Ammon's horn (tissue), 1 donor: ENCODE measurements at places on chromosomes 13 and 19.

DNA sequence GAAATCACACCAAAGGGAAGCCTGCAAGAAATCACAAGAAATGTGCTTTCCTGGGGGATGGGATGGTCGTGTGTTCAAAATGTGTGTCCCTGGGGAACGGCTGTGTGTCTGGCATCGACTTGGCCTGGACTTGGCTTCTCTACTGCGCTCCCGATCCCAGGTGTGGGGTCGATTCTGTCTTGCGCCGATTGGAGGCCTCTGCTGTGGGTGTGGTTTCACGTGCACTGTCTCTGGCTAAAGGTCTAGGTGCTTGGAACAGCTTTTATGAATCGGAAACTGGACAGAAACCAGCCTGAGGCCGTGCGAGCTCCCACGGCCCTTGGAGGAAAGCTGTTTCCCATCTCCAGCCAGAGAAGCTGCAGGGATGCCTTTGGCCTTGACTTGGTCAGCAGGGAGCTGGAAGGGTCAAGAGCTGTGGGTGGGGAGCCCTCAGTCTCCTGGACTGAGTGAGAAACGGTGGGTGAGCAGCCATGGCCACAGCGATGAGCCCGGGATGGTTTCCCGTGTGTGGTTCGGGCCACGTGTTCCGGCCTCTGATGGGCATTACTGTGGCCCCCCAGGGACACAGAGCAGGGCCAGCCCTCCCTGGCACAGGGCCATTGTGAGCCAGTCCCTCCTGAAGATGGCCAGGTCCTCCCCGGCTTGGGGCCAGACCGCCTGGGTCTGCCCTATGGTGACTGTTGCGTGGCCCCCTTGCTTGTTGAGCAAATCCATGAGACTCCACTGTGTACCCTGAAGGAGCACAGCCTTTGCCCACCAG lies 29.7 kb downstream of the MCF2L start:
- DNase-seq, result no peak

GRCh38 chr13:83620530-83621220 lies 261.6 kb downstream of the SLITRK1 start:
- DNase-seq, result no peak

- no peak for DNase-seq
Observed at GRCh38 chr13:95471960-95472359, 80.6 kb upstream of the CLDN10 start.

- DNase-seq, result no peak
Observed at GRCh38 chr19:2132731-2133490, 18.5 kb downstream of the AP3D1 start.

GRCh38 chr19:11247391-11247790 lies 8.0 kb downstream of the ANGPTL8 start:
- no peak for DNase-seq

GRCh38 chr19:46144756-46145155 lies 3.3 kb upstream of the IGFL2 start:
- no peak for DNase-seq

GRCh38 chr19:7923295-7924191 lies 2.4 kb downstream of the CTXN1 start:
- peak; percentile 51 for DNase-seq

DNA sequence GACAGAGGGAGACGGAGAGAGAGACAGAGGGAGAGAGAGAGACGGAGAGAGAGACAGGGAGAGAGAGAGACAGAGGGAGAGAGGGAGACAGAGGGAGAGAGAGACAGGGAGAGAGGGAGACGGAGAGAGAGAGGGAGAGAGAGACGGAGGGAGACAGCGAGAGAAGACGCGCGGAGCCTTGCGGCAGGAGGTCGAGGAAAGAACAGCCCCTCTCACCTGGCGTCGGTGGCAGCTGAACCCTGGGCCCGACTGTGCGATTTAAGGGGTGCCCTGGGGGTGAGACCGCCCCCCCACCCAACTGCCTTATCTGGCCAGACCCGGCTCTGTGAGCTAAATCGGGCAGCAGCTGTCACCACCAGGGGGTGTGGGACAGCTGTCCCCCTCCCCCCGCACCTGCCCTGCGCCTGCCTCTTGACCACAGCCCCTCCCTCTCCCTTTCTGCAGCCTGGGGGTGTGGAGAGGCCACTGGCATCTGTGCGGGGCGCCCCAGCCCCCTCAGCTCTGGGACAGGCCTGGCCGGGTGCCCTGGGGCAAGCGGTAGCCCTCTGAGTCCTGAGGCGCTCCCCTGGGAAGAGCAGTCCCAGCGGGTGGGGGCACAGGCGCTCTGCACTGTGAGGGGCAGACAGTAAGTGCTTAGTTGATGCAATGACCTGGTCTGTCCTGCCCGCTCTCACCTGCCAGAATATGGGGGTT lies 10.8 kb downstream of the JOSD2 start:
- peak; percentile 61 for DNase-seq

DNA sequence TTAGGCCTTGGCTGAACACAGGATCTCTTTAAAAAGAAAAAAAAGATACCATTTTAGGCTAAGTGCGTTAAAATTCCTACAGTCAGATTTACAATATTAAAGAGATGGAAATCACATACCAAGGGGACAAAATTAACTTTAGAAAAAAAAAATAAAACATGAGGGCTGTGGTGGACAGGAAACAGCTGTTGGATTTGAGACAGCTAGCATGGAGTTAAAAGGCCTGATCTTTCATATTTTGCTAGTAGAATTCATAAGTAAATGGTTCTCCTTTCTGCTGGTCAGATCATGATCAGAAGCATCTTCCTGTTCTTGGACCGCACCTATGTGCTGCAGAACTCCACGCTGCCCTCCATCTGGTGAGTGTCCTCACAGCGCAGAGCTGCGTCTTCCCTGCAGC lies 19.7 kb downstream of the CUL4A start:
- no peak for DNase-seq

- no peak for DNase-seq
Observed at GRCh38 chr13:43407023-43407581, 379.7 kb downstream of the ENOX1 start.
